ENCODE measurements at places on chromosomes 4 and X.

DNA sequence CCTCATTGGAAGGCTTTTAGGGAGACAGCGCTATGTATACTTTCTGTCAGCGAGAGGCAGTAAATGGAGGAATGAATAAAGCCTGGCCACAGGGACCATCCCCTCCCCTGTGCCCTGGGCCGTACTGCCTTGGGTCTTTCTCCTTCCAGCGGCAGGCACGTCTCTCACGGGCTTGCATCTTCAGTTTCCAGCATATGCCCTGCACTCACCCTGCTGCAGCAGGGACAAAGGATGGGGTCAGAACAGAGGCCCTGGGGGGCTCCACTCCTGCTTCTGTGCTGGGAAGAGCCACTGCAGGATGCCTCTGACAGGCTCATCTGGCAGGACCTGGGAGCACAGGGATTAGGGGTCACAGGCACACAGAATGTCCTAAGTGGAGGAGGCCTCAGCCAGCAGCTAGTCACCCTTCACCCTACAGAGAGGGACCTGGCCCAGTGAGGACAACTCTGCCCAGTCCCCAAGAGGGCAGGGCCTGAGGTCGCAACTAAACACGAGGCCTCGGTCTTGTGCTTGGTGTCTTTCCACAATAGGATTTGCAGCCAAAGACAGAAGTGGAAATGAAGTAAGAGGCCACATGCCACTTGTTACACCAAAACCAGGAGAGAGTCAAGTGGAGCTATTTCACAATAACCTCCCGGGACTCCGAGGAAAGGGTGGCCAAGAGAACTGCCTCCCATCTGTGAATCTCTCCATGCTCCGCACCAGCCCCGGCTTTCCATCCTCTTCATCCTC, 150.8 kb downstream of the AFAP1 start:
- no peak for DNase-seq

GRCh38 chr4:123390846-123391456, 5.6 kb upstream of the SPRY1 start:
- DNase-seq: no peak

DNA sequence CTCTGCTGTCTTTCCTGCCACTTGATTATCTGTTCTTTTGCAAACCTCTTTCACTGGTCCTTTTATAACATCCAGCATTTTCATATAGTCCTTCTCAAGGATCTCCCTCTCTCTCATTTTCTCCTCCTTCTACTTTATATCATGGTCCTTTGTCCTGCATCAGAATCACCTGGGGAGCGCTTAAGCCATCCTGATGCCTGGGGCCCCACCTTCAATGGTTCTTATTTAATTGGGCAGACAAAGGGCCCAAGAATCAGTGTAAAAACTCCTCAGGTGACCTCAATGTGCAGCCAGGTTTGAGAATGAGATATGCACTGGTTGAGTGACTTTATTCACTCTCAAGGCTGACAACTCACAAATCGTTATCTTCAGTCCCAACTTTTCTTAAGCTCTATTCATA, 283.9 kb downstream of the UNC5C start:
- no peak for DNase-seq

DNA sequence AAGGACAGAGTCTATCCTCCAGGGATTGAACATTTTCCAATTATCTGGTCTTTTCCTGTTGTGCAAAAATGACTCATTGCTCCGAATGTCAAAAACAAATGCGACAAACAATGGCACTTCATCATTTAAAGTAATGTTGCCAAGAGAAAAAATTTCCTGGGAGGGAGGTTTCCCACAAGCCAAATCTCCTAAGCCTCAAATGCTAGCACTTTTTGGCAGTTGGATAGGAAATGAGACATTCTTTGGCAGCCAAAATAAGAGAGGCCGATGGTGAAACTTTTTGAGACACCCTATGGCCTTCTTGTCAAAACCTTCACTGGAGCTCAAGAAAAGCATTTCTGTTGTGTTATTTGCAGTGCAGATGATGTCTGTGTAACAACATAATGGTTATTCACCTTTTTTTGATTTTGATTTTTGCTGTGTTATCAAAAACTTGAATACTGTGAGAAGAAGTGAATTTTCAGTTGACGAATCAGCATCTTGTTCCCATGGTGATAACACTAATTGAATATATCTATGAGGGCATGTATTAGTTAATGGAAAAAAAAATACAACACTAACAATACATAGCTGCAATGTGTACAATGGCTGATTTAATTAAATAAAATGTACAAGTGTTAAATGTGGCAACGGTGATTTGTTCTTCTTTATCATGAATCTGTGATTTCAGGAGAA, 333.8 kb downstream of the ANK2 start:
- no peak for DNase-seq
